MG63 (cell line): ENCODE measurements at places on chromosomes 13 and 19. TPM values are rescaled to one million over a fixed set of nuclear protein-coding genes. Genes with fewer than 3 reads are reported as not detected.

DNA sequence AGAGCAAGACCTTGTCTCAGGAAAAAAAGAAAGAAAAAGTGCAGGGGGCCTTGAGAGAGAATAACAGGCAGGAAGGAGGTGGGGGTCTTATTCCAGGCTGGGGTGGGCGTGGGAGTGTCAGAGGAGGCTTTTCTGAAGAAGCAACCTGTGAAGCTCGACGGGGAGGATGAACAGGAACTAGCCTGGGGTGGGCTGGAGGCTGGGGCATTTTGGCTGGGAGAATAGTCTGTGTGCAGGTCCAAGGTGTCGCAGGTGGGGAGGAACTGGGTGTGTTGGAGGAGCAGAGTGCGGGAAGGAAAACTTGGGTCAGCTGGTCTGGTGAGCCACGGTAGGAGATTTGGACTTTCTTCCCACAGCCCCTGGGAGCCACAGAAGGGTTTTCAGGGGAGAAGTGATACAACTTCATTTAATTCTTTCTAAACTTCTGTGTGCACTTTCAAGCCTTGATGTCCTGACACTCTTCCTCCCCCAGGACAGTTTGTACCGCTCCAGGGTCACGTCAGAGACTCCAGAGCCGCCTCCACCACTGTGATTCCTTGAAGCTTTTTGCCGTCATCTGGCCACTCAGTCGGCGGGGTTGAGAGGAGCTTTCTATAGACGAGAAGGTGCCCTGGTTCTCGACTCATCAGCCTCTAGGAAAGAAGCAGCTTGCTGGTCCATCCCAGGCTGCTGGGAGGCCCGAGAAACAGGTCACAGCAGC is 138.7 kb downstream of the SIPA1L3 start:
- DNase-seq: no peak

- DNase-seq: no peak
Observed at GRCh38 chr19:13244920-13245319, 94.7 kb downstream of the IER2 start.

DNA sequence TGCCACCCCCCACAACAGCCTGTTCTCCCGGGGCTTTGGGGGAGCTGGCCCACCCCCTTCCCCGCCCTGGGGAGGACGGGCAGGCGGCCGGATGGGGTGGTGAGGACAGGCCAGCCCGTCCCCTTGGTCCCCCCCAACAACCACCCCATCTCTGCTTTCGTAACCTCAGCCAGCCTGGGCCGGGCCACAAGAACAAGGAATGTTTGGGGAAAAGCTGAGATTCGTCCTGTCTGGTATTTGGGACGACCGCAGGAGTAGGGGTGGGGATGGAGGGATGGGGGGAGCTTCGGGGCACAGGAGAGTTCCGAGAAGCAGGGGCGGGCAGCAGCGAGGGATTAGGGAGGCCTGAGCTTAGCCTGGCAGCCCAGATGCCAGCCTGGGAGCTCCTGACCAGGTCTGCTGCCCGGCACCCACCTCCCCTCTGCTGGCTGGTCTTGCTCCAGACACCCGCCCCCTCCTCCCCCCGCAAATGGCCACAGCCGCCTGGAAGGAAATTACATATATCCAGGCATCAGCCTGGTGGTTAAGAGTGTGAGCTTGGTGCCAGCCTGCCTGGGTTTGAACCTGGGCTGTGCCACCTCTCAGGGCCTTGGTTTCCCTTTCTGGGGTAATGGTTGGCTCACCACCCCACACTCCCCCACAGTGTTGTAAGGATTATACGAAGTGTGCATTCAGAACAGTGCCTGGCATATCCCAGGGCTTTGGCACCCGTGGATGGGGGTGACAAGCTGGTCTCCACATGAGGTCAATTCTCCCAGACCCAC is at the start of gene PODNL1:
Gene PODNL1, minus strand, starts transcription at position 117 of the 764 bp plus-strand sequence. CDS start 236 bp downstream, outside the sequence.
- no peak for DNase-seq

DNA sequence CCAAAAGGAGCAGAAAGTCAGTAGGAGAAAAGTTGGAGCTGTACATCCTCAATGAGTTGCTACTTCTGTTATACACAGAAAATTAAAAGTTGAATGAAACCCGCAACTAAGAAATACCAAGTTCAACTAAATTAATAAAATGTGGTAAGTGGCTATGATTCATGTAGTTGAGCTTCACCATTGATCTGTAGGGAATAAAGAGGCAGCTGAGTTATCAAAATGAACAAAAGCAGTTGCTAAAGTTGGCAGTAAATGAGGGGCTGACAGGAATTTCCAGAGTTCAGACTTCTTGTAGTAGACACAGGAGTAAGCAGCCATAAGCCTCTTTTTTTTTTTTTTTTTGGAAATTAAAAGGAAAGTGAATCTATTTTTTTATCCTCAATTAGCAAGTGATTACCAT is 234.6 kb downstream of the POSTN start:
- no peak for DNase-seq

Gene STK11
- 43.2 and 51.5 TPM in 2 replicates for total RNA-seq
